ENCODE measurements at places on chromosomes 3 and 15. TPM values are rescaled to one million over a fixed set of nuclear protein-coding genes. Genes with fewer than 3 reads are reported as not detected.

ARGFX gene
- not detected for total RNA-seq

GPR149 gene
- not detected for total RNA-seq

IGSF10 gene
- 0.15 TPM for total RNA-seq

SCN11A gene
- total RNA-seq: under 0.01 TPM

TMEM207 gene
- total RNA-seq: not detected

FEZF2 gene
- not detected for total RNA-seq

PLA2G4E gene
- not detected for total RNA-seq
